Ascending aorta (tissue), 2 donors: ENCODE measurements at places on chromosomes 5 and 9.

DNA sequence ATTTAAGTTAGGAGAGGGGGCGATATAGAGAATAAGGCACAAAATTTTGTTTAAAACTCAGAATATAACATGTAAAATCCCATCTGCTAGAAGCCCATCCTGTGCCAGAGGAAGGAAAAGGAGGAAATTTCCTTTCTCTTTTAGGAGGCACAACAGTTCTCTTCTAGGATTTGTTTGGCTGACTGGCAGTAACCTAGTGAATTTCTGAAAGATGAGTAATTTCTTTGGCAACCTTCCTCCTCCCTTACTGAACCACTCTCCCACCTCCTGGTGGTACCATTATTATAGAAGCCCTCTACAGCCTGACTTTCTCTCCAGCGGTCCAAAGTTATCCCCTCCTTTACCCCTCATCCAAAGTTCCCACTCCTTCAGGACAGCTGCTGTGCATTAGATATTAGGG, 18.3 kb downstream of the MOCS2 start:
- DNase-seq, result no peak
- H3K4me3 ChIP-seq, result no peak overlapping the region
- H3K27me3 ChIP-seq, result no peaks in the 10 kb centered on the region
- no peaks in the 10 kb centered on the region for H3K4me1 ChIP-seq

DNA sequence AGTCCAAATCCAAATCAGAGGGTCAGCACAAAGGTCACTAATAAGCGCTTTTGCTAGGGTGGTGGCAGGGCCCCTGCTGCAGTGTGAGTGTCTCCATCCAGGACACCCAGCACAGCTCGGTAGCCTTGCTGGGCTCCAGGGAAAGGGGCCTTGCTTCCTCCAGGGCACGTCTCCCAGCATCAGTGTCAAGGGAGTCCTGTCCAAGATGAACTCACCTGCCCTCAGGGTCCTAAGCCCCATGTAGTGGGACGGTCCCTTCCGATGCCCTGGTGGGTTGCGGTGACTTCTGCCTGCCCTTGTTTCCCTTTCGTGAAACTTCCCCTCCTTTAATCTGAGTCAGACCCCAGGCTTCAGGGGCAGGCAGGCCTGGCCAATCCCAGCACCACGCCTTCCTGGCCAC, 101.7 kb downstream of the ZNF354C start:
- H3K4me1 ChIP-seq, result no peaks in the 10 kb centered on the region
- H3K4me3 ChIP-seq, result no peak overlapping the region
- no peaks in the 10 kb centered on the region for H3K27me3 ChIP-seq
- H3K27ac ChIP-seq, result no peak overlapping the region
- no peak for DNase-seq

DNA sequence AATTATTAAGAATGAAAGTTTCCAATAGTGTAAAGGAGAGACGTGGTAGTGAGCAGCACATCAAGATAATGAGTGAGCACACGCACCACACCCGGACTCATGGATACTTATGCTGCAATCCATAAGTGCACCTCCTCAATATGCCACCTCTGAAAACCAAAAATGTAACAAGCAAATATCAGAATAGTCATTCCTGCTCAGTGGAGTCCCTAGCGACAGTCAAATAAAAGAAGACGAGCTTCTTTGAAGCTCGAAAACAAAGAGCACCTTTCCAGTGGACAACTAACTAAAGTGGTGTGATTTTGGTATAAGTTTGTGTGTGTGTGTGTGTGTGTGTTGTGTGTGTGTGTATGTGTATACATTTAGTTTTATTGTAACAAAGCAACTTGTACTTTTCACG, 241.3 kb downstream of the DEPDC1B start:
- DNase-seq, result no peak
- H3K4me3 ChIP-seq, result no peak overlapping the region
- H3K27ac ChIP-seq, result no peak overlapping the region
- H3K4me1 ChIP-seq, result peaks cover 2% of the 10 kb centered on the region

GRCh38 chr9:108783731-108784495, 71.9 kb downstream of the ACTL7B start:
- H3K4me3 ChIP-seq, result no peak overlapping the region
- DNase-seq, result no peak
- peaks cover 6% of the 10 kb centered on the region for H3K4me1 ChIP-seq
- H3K27me3 ChIP-seq, result no peaks in the 10 kb centered on the region

DNA sequence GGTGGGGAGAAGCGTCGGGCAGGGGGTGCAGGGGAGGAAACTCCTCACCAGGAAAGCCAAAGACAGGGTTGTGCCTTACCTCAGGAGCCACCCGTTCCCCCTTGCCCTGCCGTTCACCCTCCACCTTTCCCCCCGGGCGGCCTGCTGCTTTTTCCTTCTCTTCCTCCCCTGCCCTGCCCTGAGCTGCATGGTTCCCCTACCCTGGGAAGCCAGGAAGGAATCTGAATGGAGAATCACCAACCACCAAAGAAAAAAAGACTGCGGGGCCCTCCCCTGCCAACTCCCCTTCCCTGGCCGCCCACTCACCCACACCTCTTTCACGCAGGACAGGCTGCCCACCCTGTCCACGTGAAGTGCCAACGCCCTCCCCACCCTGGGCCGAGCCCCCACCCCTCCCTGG, 820 bp upstream of the NFX1 start:
- peak overlapping the region; percentile 99 for H3K27ac ChIP-seq
- peaks cover 23% of the 10 kb centered on the region for H3K4me1 ChIP-seq
- H3K27me3 ChIP-seq, result no peaks in the 10 kb centered on the region
- H3K4me3 ChIP-seq, result peak overlapping the region; percentile 95

DNA sequence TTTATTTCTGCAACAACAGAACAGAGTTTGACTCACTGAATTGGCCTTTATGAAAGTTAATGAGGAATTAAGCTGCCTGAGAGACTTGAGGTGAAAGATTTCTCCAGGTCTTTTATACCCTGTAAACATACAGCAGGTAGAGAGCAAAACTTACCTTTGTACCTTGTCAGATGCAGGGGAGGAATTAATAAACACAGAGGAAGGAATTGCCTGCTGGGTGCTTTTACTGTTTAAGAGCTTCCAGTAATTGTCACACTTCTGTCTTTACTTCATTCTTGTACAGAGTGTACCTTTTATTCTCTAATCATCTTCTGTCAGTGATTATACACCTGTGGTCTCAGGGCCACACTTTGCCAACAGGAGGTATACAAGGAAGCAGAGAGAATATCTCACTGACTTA, 94.0 kb upstream of the GRIN3A start:
- no peaks in the 10 kb centered on the region for H3K4me1 ChIP-seq
- H3K27me3 ChIP-seq, result no peaks in the 10 kb centered on the region
- H3K27ac ChIP-seq, result no peak overlapping the region
- no peaks in the 10 kb centered on the region for H3K36me3 ChIP-seq

GRCh38 chr5:2680979-2681378, 70.5 kb downstream of the IRX2 start:
- H3K36me3 ChIP-seq, result no peaks in the 10 kb centered on the region
- no peaks in the 10 kb centered on the region for H3K4me1 ChIP-seq
- H3K27ac ChIP-seq, result no peak overlapping the region
